ENCODE measurements at places on chromosomes 13 and 19.

GRCh38 chr19:28103921-28104320 is 1109.0 kb downstream of the UQCRFS1 start:
- no peak for DNase-seq

GRCh38 chr13:76948149-76948548 is at the start of gene ACOD1:
ACOD1 (plus strand) TSS chr13:76948511; CDS start chr13:76948559, 48 bp downstream.
- DNase-seq: no peak

DNA sequence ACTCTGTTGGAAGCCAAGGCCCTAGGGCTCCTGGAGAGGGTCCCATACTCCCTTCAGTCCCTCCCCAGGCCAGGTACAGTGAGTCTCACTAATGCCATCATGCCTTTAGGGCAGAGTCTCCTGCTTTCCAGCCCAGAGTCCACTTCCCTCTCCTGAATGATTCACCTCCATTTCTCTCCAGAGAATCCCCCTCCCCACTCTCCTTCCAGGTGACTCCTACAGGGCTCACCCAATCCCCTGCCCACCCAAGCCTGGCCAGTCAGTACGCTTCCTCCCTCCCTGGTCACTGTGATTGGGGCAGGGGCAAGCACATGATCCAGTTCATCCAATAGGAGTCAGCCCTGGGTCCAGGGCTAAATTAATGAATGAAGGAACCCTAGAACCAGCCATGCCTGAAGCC is 35.0 kb upstream of the PNMA8B start:
- peak; percentile 11 for DNase-seq

GRCh38 chr13:39913339-39913738 is 257.9 kb downstream of the COG6 start:
- DNase-seq: no peak

DNA sequence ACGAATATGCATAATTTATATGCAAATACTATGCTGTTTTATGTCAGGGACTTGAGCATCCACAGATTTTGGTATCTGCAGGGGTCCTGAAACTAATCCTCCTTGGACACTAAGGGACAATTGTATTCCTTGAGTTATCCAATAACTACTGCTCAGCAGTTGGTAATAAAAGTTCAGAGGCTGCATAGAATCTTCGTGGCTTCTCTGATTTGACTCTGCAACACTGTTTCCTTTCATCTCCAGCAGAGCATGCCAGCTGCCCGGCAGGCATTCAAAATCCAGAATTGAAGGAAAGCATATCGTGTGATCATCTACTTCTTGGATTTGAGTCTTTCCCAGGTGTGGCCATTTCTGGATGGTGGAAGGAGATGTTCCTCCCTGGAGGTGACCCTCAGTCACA is 64.5 kb upstream of the MRI1 start:
- DNase-seq: no peak

GRCh38 chr19:11125994-11126685 is 29.4 kb downstream of the SPC24 start:
- peak; percentile 86 for DNase-seq

- no peak for DNase-seq
Observed at GRCh38 chr19:34155686-34156085, 16.6 kb upstream of the LSM14A start.

- peak; percentile 93 for DNase-seq
Observed at GRCh38 chr19:2328401-2329148, at the start of the genes LSM7 and SPPL2B. LSM7 (minus strand) TSS chr19:2328586; CDS start chr19:2328566, 20 bp downstream. SPPL2B (plus strand) TSS chr19:2328684; CDS start chr19:2328710, 26 bp downstream.

- DNase-seq: no peak
Observed at GRCh38 chr19:49210108-49210900, 52.7 kb downstream of the TRPM4 start.

GRCh38 chr13:108176685-108177274 is 38.6 kb downstream of the LIG4 start:
- DNase-seq: peak; percentile 59

- no peak for DNase-seq
Observed at GRCh38 chr19:44725251-44725650, 23.3 kb upstream of the BCL3 start.
